ENCODE measurements at places on chromosomes 12 and 14. TPM values are rescaled to one million over a fixed set of nuclear protein-coding genes. Genes with fewer than 3 reads are reported as not detected.

GRCh38 chr14:51636109-51636508 lies 15.6 kb upstream of the FRMD6 start:
- DNase-seq: no peak

GRCh38 chr12:110224379-110225304 lies 56.4 kb upstream of the ATP2A2 start:
- DNase-seq: no peak

DNA sequence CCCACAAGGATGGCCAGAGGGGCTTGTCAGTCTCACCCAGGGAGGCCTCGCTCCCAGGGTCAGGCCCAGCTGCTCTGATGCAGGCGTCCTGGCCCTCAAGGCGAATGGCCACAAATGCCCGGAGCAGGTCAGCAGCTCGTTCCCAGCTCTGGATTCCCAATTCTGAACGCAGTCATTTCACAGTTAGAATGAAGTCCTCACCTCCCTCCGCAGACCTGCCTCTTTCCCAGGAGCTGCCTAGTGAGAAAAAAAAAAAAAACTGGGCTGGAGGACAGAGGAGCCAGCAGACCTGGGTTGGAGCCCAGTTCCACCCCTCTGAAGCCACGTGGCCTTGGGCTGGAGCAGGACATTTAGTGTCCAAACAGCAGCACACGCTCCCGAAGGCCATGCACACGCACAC lies 62.2 kb upstream of the DIO3 start:
- DNase-seq: peak; percentile 68

DNA sequence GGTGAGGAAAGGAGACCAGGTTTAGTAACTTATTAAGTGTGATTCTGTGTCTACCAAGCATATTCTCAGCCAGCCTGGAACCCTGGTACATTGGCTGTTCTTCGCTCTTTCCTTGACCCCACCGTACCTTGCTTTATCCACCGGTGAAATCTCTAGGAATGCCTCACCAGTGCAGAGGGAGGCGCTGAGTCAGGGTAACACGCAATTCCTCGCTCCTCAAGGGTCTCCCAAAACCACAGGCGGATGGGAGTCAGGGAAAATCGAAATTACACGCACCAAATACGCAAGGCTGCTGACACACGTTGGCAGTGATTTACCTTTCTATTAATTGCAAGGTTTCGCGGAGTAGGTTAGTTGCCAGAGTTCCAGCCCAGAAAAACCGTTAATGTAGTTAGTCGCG lies 845 bp downstream of the L3HYPDH start:
- no peak for DNase-seq

GRCh38 chr12:96986883-96987523 lies 79.9 kb downstream of the NEDD1 start:
- no peak for DNase-seq

DNA sequence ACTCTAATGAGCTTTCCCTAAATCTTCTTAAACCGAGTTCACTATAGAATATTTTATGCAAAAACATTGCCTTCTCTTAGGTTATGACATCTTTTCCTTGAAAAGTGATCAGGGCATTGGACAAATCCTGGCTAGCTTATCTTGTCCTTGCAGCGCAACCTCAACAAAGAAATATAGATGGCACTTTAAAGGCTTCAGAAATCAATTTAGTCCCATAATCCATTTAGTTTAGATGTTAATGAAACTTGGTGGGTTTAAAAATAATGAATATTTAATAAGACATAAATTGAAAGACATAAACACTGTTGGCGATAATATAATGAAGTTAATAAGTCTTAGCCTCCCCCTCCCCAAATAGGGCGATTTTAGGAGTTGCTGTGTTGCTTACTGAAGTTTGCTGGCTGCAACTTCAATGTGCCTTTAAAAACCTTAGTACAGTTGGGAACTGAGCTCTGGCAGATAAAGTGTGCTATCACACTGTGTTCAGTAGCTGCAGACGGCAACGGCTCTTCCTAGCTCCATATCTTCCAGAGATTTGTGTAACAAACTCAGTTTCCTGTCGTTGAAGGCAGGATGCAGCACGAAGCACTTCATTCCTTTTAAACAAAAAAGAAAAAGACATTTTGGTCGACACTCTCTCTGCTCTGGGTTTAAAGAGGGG lies 19.5 kb downstream of the PLXNC1 start:
- DNase-seq: no peak

DNA sequence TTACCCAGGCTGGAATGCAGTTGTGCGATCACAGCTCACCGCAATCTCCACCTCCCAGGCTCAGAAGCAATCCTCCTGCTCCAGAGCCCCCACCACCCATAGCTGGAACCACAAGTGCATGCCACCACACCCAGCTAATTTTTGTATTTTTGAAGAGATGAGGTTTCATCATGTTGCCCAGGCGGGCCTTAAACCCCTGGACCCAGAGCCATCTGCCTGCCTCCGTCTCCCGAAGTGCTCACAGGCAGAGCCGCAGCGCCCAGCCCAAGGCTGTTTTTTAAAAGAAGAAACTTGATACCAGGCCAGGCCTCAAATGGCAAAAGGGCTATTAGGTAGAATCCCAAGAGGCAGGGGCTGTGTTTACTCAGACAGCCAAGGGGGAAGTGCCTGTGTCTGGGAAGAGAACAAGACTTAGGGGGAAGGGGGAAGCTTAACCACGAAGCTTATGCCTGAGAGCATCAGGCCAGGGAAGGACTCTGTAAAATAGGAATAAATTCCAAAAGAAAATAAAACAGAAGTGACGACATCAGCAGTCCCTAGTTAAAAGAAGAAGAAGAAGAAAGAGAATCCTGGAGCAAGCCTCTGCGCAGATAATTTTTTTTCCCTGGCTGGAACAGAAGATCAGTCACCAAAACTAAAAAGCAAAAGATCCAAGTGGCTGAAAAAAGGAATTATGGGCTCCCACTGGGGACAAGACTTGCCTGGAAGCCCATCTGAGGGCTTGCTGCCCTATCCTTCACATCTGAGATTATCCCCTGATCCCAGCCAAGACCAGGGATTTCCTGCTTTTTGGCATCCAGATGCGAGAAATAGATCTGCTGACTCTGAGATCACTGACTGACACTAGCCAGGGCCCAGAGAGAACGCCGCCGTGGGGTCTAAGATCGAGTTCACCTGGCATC lies 170.5 kb downstream of the NDUFA12 start:
- DNase-seq: peak; percentile 19

DNA sequence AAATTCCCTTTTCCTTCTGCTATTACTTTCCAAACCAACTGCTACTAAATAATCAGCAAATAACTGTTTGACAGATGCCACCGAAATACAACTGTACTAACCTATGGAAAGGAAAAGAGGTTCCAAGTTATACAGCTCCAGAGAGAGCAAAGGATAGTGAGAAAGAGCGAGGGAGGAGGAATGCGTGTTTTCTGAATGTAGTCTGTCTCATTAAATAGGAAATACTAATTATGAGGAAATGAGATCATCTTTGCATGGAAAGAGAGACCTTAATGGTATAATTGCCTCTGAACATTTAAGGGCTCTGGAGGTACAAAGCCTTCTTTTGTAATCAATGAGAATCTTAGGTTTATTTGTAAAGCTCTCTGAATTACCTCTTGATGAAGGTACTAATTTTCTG lies 195.2 kb downstream of the APAF1 start:
- no peak for DNase-seq

- peak; percentile 91 for DNase-seq
These were observed 1.1 kb upstream of the HDAC7 start for GRCh38 chr12:47820631-47821345.

DNA sequence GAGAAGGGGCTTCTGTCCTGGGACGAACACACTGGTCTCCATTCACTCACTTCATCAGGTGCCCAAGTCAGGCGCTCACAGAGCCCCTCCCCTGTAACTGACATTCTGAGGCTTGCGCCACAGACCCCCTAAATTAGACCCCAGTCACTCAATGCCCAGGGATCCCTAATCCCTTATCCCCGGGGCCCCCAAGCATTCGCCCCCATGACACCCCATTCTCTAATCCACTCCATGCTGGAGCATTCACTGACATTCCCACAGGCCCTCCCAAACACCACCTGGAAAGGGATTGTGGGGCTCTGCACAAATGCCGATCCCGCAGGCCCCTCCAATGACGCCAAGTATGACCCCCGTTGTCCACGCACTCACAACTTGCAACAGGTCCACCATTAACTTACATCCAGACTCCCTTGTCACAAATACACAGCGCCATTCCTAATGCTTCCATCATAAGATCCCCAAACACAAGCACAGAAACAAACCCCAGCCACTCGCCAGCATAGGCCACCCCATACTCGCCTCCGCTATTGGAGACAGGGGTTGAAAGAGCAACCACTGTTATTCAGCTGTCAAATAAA lies 1.5 kb downstream of the ZNF605 start:
- no peak for DNase-seq

DNA sequence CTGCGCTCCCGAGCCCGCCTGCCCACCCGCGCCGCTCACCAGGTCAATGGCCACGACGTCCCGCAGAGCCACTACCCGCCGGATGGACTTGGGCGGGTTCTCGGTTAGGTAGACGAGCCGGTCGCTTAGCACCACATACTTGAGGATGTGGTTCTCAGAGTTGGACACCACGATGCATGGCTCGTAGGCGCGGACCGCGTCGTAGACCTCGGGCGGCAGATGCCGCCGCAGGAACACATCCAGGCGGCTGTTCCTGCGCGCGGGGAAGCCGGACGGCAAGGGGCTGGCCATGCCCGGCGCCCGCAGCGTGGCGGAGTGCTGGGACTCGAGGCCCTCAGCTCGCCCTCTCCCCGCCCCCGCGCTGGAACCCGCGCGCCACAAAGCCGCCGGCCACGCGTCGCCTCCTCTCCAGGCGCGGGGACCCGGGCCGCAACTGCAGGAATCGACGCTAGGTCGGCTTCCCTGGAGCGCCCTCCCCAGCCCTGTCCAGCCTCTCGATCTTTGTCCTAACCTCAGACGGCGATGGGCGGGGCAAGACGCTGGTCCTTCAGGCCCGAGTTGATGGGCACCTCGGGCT lies at the start of gene C12orf56:
TSS of gene C12orf56 (minus strand) at position 484 of the 577 bp plus-strand sequence. CDS start at position 291, 193 bp downstream.
- no peak for DNase-seq

- DNase-seq: no peak
These were observed 270.3 kb downstream of the CCDC91 start for GRCh38 chr12:28460420-28461130.

GRCh38 chr12:69054343-69055056 lies 121.5 kb upstream of the CPM start:
- no peak for DNase-seq

DNA sequence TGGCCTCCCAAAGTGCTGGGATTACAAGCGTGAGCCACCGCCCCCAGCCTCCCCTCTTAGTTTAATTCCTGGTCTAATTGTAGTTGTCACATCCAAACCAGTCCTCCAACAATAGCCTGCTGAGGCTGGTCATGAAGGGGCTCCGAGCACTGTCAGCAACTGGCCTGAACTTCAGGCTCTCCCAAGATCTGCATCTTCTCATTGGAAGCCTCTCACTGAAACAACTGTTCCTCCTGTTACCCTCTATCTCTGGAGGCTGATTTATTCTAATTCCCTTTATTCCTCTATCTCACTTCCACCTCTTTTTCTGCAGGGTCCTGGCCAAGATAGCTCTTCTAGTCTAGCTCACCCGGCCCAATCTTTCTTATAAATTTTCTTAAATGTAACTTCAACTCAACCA lies 89.4 kb downstream of the DUSP16 start:
- DNase-seq: no peak

- DNase-seq: no peak
These were observed 61.3 kb downstream of the NOS1 start for GRCh38 chr12:117300174-117300573.

- DNase-seq: no peak
These were observed 2.5 kb downstream of the PLEK2 start for GRCh38 chr14:67409461-67409860.

DNA sequence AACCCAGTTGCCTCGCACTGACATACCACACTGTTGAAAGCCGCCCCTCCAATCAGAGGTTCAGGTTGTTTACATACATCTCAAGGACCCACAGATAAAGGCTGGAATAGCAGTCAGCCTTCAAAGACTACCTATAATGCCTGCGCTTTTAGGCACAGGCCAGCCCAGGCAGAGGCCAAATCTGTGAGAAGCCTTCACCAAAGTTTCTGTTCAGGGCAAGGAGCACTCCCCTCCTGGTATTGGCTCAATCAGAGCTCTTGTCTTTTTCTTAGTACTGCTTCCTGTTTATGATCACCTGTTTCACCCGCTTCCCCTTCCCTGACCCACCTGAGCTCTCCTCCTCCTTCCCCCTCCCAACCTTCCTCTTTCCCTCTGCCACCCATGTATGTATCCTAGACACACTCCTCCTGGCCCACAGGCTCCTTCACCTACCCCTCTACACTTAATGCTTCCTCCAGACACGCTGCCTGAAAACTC lies 34.8 kb downstream of the DUSP16 start:
- DNase-seq: no peak

- no peak for DNase-seq
These were observed 7.7 kb upstream of the ASB2 start for GRCh38 chr14:93984070-93984469.

DNA sequence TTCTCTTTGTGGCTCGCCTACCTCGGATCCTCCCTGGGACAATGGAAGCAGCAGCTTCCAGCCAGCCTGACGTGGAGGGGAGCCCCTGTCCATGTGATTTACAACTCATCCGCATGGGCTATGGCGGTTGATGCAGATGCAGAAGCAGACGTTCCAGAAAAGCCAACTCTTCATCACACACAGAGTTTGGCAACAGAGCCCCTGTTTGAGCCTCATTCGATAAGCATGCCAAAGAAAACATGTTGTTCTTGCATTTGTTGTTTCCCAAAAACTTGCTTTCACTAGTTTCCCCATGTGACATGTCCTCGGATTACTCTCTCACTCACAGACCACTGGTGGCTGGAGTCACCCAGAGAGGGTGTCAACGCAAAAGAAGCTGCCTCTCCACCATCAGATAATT lies 16.4 kb upstream of the TC2N start:
- peak; percentile 93 for DNase-seq

The CCDC177 gene
- total RNA-seq: not detected

The SOX5 gene
- 36.0 TPM for total RNA-seq

The HPD gene
- total RNA-seq: not detected

The PRPH gene
- 0.19 TPM for total RNA-seq

The RHOJ gene
- total RNA-seq: 1.8 TPM

All from lower leg skin (tissue), 4 donors.